Astrocyte of the spinal cord (primary cell): ENCODE measurements at places on chromosomes 3 and 15.

GRCh38 chr15:46343196-46343935, 708.5 kb downstream of the SQOR start:
- DNase-seq: no peak

DNA sequence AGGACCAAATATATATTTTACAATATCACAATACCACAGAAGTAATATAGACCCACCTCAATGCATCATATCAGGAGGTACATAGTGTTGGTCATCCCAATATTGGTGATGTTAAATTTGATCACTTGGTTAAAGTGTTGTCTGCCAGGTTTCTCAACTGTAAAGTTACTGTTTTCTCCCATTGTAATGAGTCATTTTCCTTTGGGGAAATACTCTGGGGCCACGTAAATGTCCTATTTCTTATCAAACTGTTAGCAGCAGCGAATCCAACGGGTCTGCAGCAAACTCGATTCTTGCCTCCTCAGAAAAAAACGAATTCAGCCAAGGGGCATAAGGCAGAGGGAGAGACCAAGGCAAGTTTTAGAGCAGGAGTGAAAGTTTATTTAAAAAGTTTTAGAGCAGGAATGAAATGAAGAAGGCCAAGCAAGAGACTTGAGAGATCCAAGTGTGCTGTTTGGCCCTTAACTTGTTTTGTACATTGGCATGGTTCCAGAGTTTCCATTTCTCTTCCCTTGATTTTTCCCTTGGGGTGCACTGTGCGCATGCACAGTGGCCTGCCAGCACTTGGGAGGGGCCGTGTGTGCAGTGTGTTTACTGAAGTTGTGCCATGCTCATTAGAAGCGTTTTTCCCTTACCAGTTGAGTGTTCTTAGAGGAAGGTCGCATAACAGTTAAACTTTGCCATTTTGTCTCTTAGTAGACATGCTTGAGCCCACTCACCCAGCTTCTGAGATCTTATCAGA, 512.5 kb downstream of the AGBL1 start:
- DNase-seq: no peak

- no peak for DNase-seq
Measured at GRCh38 chr3:184811034-184811433, 932 bp upstream of the VPS8 start.

GRCh38 chr15:39948817-39949216, 14.9 kb downstream of the EIF2AK4 start:
- no peak for DNase-seq

- DNase-seq: no peak
Measured at GRCh38 chr3:10265833-10266232, 17.6 kb downstream of the TATDN2 start.

DNA sequence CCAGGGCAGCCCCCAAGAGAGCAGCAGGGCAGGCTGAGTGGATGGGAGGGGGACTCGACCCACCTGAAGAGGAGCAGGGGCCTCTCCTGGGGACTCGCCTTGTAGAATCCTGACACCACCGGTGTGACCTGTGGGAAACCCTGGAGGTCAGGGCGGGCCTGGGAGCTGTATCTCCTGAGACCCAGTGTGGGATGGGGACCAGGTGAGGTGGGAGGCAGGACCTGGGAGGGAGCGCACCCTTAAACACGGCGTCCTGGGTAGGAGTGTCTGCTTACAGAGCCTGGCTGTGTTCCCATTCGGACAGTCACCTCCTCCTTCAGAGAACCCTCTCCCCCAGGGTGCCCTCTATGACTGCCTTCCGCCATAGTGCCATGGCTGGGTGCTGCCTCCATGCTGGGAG, 27.1 kb downstream of the C15orf39 start:
- DNase-seq: no peak

- no peak for DNase-seq
Measured at GRCh38 chr3:9047452-9048346, 84.4 kb upstream of the RAD18 start.

GRCh38 chr15:98562331-98562937, 85.9 kb upstream of the IGF1R start:
- no peak for DNase-seq

DNA sequence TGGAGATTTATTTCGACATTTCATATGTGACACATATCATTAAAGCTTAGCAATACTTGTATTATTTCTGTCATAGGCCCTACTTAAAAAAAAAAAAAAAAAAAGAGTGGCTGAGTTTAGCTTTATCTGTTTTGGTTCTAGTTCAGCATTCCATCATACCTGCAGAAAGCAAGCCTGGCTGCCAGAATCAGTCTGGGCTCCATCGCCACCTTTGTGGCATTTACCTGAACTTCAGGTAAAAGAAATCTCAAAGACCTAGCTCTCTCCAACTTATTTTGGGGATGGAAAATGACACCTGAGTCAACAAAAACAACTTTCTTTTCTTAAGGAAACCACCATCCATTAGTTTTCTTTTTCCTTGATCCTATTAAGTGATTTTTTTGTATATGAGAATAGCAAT, 82.1 kb downstream of the NEK10 start:
- DNase-seq: no peak

- no peak for DNase-seq
Measured at GRCh38 chr3:36686516-36686915, 77.8 kb downstream of the DCLK3 start.

- no peak for DNase-seq
Measured at GRCh38 chr3:159322322-159322939, 520.6 kb downstream of the MFSD1 start.

DNA sequence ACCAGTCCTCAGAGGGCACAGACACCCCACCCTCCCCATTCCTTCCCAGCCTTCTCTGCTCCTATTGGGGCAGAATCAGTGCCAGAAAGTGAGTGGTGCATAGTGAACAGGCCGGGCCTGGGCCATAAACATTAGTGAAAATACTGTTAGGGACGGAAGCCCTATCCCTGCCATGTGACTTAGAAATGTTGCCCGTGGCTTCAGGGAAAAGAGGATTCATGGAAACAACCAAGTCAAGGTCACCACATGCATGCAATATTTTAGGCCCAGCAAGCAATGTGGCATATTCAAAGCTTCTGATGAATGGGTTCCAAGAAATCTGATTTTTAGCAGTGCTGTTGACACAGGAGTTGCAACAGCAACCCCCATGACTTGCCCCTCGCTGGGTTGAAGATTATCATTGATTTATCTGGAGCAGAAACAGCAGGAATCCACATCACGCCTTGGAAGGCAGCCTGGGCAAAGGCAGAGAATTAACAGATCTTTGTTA, 52.3 kb downstream of the CCNL1 start:
- DNase-seq: no peak

- peak; percentile 39 for DNase-seq
Measured at GRCh38 chr15:48433226-48433886, 102.1 kb downstream of the DUT start.

- peak; percentile 32 for DNase-seq
Measured at GRCh38 chr15:88894348-88894818, 961 bp downstream of the HAPLN3 start.

DNA sequence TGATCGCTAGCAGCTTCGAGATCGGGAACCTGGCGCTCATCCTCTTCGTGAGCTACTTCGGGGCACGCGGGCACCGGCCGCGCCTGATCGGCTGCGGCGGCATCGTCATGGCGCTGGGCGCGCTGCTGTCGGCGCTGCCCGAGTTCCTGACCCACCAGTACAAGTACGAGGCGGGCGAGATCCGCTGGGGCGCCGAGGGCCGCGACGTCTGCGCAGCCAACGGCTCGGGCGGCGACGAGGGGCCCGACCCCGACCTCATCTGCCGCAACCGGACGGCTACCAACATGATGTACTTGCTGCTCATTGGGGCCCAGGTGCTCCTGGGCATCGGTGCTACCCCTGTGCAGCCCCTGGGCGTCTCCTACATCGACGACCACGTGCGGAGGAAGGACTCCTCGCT, 62.5 kb downstream of the SLCO3A1 start:
- no peak for DNase-seq

DNA sequence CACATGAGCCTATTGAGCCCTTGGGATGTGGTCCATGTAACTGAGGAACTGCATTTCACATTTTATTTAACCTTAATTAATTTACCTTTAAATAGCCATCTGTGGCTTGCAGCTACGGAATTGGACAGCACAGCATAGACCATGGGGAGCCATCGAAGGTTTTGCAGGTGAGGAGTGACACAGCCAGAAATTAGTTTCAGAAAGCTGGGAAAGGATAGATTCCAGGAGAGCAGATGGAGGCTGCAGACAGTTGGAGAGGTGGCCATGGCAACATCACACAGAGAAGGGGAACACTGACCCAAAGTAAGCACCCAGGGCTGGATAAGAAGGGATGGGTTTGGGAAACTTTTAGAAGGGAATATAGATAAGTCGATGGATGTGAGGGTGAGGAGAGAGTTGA, 100.1 kb upstream of the SLC6A11 start:
- no peak for DNase-seq

DNA sequence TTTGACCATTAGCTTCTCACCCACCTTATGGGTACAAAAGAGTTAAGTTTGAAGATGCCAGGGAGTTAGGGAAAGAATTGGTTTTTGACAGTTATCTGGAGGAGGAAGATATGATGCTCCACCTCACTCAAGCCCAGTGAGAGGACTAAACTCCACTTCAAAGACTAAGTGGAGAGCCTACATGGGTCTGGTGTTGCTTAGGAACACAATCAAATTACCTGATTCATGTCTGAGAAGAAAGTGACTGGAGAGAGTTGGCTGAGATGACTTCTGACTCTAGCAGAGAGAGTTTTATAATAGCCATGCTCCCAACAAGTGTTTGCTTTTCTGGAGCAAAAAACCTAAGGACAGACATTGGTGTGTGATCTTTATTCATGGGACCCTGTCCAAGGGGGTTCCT, 43.3 kb downstream of the SUCNR1 start:
- no peak for DNase-seq

GRCh38 chr3:157428853-157429252, 7.8 kb upstream of the PTX3 start:
- no peak for DNase-seq

- no peak for DNase-seq
Measured at GRCh38 chr3:128433837-128434165, 32.9 kb downstream of the DNAJB8 start.

GRCh38 chr3:126152901-126153694, 27.3 kb downstream of the ALDH1L1 start:
- DNase-seq: no peak

DNA sequence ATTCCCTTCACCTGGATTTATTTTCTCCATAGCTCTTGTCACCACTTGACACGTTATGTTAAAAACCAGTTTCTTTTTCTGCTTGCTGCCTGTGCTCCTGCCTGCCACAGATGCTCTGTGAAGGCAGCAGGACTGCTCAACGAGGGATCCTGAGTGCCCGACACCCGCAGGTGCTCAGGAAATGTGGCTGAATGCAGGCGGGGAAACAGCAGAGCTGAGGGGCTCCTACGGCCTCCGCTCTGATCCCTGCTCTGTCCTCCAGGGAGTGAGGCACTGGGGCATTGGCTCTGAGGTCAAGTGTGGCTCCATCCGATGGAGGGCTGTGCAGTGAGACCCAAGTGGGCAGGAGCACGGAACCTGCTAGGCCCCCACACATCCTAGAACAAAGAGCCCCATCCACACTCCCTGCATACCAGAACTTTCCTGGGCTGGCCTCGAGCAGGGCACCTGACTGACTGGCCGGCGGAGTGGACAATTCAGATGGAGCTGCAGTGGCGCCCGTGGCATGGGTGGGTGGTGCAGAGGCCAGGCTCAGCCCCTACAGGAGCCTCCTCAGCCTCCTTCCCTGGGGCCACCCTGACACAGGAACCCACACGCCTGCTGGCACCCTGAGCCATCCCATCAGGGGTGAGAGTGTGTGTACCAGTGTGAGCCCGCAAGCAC, 27.9 kb downstream of the IQSEC1 start:
- no peak for DNase-seq

DNA sequence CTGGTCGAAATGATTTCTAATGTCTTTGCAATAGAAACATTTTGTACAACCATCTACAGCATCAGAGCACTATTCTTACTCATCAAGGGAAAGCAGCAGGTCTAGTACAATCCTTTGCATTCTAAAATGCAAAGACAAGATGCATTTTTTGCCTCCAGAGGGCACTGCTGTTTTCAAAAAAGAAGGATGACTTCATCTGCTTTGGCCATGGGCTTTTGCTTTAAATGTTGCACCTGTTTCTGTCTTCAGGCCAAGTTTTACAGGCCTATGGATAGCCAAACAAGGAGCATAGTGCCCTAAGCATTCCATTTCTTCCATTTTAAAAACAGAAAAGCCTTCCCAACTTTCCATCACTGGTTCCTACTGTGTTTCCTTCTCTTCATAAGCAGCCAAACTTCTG, 3.4 kb downstream of the PARP9 start:
- DNase-seq: peak; percentile 75

- no peak for DNase-seq
Measured at GRCh38 chr15:51312166-51313073, 26.0 kb downstream of the CYP19A1 start.

DNA sequence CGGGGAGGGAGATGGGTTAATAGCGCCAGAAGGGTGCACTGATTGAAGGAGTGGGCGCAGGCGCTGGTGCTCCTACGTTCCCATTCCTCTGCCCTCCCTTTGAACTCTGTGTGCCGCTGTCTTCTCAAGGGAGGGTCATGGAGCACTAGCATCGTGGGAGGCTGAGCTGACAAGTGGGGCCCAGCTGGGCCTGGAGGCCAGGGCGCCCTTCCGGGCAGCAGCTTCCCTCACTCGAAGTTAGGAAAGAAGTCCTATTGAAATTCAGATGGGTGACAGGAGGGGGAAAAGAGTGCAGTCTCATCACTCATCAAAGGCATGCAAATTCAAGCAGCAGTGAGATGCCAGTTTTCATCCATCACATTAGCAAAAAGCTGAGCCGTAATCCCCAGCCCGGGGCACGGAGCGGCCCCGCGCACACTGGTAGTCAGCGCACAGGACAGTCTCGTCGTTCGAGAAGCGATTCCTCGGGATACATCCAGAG, 128.2 kb downstream of the LRRK1 start:
- no peak for DNase-seq

- peak; percentile 90 for DNase-seq
Measured at GRCh38 chr3:99638167-99638948, at the start of gene COL8A1. COL8A1 (plus strand) TSS chr3:99638594; CDS start chr3:99790683, 152,089 bp downstream.

DNA sequence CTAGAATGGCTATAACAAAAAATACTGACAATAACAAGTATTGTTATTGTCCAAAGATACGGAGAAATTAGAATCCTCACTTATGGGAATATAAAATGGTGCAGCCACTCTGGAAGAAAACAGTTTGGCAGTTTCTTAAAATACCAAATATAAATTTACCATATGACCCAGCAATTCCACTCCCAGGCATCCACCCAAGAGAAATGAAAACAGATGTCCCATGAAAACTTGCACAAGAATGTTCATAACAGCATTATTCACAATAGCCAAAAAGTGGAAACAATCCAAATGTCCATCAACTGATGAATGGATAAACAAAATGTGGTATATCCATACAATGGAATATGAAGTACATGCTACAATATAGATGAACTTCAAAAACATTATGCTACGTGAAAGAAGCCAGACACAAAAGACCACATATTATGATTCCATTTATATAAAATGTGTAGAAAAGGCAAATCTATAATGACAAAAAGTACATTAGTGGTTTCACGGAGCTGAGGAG, 9.4 kb downstream of the AAGAB start:
- peak; percentile 25 for DNase-seq

DNA sequence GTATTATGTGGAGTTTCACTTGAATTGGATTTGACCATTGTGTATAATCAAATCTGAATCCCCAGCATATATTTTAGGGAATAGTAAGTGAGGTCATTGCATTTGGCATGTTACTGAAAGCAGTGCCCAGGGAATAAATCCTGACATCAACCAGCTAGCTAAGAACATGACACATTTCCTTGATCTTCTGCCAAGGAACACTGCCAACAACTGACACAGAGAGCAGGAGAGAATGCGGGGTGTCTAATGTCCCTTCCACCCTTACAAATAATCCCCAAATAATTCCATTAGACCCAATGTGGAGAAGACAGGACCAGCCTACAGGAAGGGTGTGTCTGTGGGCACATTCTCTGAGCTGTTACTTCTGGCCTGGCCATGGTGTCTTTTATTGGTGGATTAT, 30.6 kb upstream of the UBE3A start:
- DNase-seq: no peak
